Hematopoietic multipotent progenitor cell treated with erythropoietin and hydrocortisone succinate and interleukin-3 and kit ligand, for 4 days (in vitro differentiated cells): ENCODE measurements at places on chromosomes 16 and 17.

GRCh38 chr17:74150428-74151025 lies 53.0 kb upstream of the RPL38 start:
- no peak for DNase-seq

DNA sequence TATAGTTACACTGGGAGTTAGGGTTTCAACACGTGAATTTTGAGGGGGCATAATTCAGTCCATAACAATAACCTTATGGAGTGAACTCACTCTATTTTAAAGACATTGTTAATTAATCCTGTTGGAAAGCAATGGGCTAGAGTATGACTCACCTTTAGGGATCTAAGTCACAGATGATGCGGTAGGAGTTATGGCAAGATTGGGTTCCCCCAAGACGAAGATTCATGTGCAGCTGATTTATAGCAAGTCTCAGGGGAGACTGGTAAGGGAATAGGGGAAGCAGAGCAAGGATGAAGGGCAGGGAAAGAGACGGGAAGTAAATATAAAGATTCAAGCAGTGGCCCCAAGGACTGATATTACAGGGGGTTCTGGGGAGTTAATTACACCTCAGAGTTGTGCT lies 159.6 kb upstream of the DNAH9 start:
- no peak for DNase-seq

GRCh38 chr17:80703142-80703478 lies 158.5 kb downstream of the RPTOR start:
- DNase-seq: peak; percentile 38

GRCh38 chr17:72400863-72401262 lies 280.0 kb downstream of the SOX9 start:
- no peak for DNase-seq

DNA sequence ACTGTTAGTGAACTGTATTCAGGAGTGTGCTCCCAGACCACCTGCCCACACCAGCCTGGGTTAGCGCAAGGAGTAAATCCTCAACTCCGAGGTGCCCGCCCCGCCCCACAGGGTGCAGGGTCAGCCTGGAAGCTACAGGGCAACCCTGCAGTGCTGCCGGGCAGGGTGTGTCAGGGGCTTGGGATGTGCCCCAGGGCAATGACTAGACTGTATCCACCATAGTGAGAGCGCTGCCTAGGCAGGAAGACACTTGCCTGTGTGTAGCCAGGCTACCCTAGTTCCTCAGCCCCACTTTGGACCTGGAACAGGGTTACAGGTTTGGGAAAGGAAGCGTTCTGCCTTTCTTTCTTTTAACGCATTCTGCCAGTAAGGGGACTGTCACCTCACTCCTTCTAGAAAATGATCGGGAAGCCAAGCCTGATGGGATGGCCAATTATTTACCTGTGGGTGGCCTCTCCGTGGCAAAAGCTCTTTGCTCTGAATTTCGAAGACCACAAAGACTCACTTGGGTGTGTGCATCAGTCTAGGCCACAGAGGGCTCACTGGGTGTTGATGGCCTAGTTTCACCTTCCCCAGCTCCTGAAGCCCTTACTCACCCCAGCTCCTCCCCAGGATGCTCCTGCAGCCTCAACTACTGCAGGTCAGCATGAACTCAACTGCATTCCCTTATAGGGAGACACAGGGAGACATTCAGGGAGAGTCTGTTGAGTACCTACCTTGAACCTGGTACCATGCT lies 90.9 kb downstream of the CCDC182 start:
- no peak for DNase-seq

GRCh38 chr17:6108382-6108781 lies 38.2 kb downstream of the WSCD1 start:
- DNase-seq: no peak

DNA sequence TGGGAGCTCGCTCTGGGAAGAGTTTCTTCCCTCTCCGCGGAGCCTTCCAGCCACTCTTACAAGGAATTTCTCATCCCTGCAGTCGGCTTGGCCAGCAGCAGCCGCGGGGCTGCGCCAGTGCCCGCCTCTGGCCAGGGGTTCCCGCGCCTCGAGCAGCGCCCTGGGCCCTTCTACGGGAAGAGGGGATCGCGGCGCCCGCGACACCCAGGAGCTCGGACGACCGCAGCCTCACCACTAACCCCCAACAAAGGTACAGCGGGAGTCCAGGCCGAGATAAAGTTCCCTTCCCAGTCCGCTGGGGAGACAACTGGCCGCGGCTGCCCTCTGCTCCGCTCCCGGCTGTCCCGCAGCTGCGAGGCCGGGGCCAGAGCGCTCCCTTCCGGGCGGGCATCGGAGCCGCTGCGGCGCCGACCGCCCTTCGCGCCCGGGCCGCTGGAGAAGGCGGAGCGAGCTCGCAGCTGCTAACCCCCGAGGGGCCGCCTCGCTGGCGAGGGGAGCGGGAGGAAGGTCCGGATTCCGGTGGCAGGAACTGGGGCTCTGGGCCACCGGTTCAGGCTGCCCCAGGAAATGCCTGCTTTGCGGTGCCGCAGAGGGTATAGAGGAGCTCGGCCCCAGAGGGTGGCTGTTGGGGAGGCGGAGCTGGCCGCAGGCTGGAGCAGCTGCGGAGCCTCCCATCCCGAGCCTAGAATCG lies 3.6 kb upstream of the HS3ST3B1 start:
- DNase-seq: peak; percentile 65

- DNase-seq: peak; percentile 93
These were observed 22.3 kb upstream of the ZNHIT3 start for GRCh38 chr17:36463916-36464764.

- DNase-seq: no peak
These were observed 51.9 kb downstream of the MEOX1 start for GRCh38 chr17:43609613-43610385.

GRCh38 chr17:79288950-79289349 lies 214.3 kb downstream of the ENGASE start:
- DNase-seq: no peak

GRCh38 chr16:11215935-11216556 lies 40.0 kb downstream of the SOCS1 start:
- DNase-seq: no peak

GRCh38 chr17:67779098-67779672 lies 46.1 kb upstream of the BPTF start:
- peak; percentile 76 for DNase-seq

DNA sequence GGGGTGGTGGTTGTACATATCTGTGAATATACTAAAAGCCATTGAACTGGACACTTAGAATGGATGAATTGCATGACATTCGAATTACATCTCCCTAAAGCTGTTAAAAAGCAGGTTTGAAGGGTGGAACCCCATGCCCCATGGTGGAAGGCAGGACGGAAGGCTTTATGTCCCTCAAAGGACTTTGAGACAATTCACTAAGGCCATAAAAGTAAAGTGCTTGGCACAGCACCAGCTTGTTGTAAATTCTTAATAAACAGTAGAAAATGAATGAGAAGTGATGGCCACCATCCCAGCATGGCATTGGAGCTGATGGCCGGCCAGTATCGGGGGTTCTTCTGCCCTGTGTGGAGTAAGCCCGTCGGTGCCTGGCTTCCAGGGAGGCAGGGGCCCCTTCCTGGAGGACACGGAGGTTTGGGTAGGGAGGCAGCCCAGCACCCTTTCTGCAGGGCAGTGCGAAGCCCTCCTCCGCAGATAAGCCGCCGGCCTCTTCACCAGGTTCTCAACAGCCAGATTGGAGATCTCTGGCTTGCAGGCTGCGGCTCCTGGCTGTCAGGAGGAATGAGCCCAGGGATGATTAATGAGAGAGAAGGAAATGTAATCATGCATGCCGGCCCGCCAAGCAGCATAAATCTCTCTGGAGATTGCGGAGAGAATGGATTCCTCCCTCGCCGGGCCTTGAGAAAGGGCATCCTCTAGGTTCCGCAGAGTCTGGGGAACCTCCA lies 346.9 kb downstream of the FOXL1 start:
- peak; percentile 15 for DNase-seq

GRCh38 chr17:73100363-73100762 lies 7.9 kb upstream of the SLC39A11 start:
- DNase-seq: no peak

GRCh38 chr17:44348234-44348987 lies 3.3 kb downstream of the GRN start:
- peak; percentile 56 for DNase-seq
